ENCODE measurements at places on chromosomes 6 and 20.

DNA sequence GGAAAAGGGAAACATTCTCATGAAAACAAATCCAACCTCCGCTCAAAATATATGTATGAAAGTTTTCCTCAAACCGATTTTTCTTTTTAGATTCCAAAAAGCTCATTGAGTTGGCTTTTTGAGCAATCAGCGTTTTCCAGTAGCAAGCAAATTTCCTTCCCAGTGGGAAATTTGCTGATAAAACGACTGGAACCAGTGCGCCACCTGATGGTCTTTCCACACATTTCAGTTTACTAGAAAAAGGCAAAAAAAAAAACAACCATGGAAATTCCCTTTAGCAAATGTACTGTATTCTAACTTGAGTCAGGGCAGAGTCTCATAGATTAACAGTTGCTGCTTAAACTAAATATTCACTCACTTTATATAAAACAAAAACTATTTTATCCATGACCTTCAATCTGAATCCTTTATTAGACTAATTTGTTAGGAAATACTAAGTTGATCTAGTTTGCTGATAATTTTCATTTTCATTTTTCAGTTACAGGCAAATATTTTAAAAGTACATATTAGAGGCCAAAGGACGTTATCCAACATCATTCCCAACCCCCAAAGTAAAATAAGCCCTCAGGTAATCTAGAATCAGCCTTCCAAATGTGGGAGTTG lies 271.5 kb downstream of the FOXA2 start:
- no peak for DNase-seq

DNA sequence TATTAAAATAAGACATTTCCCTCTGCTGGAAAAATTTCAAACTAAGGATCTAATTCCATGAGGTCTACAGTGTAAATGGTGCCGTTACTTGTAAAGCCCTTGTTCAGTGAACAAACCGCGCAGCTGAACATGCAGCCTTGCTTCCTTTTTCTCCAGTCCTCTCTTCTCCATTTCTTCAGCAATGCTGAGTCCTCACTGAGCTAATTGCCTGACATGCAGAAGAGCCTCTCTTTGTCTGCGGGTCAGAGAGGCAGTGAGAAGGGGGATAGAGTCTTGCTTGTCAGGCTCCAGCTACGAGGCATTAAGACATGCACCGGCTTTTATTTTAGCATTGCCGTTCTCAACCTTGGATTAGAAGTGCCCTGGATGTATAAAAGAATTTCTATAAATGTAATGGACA lies 25.7 kb downstream of the ZDHHC14 start:
- DNase-seq, result no peak

- DNase-seq, result no peak
Observed at GRCh38 chr20:19830211-19830785, 72.2 kb downstream of the RIN2 start.

- no peak for DNase-seq
Observed at GRCh38 chr6:158257781-158258180, 54.5 kb upstream of the TULP4 start.

- DNase-seq, result no peak
Observed at GRCh38 chr6:109237077-109237985, 142.0 kb downstream of the CEP57L1 start.

All from activated CD4-positive, CD25-positive, alpha-beta regulatory T cell treated with anti-CD3 and anti-CD28 coated beads, Interleukin-2, amount 50 U/mL, for 72 hours (primary cell).